Brain (organoid and tissue), 16 donors: ENCODE measurements at places on chromosomes 4 and X.

GRCh38 chr4:41611124-41611838 lies 73.3 kb downstream of the LIMCH1 start:
- DNase-seq, result no peak

DNA sequence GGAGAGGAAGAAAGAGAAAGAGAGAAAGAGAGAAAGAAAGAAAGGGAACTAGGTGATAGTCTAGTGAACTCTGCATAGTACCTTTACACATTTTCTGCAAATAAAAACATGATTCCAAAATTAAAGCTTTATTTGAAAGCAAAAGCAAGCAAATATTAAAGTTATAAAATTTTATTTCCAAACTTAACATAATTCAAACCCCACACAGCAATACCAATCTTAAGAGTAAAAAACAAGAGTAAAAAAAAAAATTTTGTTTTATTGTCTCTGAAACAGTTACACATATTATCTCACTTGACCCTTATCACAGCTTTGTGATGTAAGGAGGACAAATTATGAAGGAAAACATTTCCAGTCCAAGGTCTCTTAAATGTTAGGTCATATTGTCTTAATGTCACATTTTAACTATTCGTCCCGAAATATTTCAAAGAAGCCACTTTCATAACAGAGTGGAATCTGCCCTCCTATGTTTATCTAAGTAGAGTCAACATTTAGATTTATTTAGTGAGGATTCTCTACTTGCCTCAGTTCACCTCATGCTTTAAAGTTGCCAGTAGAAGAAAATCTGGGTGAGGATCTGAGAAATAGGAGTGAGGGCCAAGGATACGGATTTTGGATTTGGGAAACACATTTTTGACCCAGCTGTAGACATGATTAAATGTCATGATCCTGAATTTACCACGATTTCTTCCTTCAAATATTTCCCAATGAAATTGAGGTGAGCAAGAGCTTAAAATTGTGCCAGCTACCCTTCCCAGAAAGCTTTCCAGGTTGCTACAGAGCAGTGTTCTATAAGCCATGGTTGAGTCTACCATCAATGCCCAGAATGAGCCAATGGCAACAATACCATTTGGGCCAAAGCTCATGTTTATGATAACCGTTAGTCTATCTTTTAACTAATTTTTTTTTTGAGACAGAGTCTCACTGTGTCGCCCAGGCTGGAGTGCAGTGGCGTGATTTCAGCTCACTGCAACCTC lies 7.5 kb upstream of the FGA start:
- DNase-seq, result no peak

- DNase-seq, result no peak
These were observed 56.3 kb downstream of the CCDC149 start for GRCh38 chr4:24856586-24856985.

GRCh38 chr4:86837691-86838503 lies 11.3 kb downstream of the SLC10A6 start:
- DNase-seq, result no peak

DNA sequence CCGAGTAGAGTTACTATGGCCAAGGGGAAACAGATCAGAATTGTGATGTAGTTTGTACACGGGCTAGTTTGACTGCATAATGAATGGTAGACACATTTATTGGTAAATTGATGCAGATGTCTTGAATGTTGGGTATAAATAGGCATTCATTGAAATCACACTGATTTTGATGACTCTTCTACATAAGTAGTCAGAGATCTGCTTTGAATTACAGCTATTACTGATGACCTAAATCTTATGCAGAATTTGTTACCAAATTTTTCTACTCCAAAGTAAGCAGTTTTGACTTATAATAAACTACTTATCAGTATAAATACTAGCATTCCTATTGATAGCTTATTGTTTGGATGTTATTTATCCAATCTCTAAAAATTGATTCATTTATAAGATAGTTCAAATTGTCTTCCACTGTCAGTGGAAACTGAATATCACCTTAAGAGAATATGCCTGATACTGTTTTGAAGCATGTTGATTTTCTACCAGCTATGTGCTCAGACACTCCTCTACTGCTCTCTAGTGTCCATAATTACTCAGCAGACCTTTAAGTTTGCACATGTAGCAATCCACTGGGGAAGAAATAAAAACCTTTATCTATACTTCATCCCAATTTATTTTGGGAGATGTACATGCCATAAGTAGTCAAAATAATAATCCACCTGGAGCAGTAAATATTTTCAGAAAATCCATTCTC lies 120.3 kb downstream of the RASL11B start:
- DNase-seq, result peak; percentile 84

- DNase-seq, result no peak
These were observed 32.0 kb upstream of the TBC1D1 start for GRCh38 chr4:37858872-37859271.
